ENCODE measurements at places on chromosomes 1 and 21.
A peak's percentile ranks its signal among the peaks of the same experiment; 100 is the strongest.

DNA sequence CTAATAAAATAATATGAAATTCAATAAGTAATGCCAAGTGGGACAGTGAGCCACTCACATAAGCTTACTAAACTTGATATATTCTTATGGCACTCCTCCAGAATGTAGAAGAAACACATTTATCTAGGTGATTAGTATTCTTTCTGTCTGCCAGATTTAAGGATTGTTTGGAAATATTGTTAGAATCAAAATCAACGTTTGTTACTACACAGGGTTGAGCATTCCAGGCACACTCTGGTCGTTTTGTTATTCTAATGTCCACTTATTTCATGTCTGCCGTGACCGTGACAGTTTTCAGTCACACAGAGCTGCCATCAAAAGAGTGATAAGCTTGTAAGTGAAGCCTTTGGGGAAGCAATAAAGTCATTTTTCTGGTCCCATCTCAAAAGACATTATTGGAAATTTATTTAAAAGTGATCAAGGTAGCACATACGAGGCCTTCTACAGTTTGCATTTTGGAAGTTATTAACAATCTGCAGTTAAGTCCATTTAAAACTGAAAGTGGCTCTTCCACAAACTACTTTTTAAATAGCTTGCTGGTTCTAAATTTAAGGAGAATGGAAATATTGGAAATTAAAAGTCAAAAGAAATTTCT lies 38.0 kb downstream of the NFIA start:
- DNase-seq: no peak

DNA sequence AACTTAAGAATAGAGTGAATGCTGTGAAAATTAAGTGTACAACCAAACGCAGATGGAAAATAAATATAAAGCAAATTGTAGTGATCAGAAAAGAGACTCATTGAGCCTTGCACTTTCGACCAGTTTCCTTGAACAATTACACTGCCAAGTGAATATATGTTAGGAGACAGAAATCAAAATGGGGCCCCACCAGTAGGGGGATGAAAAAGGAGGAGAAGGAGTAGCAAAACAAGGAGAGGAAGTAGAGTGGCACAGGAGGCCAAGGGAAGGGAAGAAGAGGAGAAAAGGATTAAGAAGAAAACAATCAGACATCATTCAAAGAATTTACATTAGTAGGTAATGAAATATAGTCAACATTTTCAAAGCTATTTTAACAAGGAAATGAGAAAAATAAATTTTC lies 1770.6 kb downstream of the PLA2G4A start:
- no peak for DNase-seq

DNA sequence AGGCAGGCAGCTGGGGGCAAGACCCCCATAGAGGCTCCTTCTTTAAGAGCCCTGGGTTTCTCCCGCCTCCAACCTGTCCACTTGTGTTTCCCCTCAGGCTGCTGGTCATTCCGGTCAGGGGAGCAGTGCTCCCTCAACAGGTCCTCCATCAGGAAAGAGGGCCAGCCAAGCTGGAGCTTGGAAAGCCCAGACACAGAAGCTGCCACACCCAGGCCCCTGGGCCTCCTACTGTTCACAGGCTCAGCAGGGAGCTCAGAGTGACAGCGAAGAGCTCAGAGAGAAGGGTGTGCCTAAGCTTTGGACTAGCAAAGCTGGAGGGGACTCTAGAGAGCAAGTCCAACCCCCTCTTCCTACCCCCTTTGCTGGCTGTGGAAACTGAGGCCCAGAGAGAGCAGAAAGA lies 10.3 kb upstream of the CDCP2 start:
- DNase-seq: no peak

GRCh38 chr1:45640293-45640692 lies 16.4 kb upstream of the CCDC17 start:
- no peak for DNase-seq

- no peak for DNase-seq
Measured at GRCh38 chr1:156371553-156372264, 2.7 kb downstream of the RHBG start.

DNA sequence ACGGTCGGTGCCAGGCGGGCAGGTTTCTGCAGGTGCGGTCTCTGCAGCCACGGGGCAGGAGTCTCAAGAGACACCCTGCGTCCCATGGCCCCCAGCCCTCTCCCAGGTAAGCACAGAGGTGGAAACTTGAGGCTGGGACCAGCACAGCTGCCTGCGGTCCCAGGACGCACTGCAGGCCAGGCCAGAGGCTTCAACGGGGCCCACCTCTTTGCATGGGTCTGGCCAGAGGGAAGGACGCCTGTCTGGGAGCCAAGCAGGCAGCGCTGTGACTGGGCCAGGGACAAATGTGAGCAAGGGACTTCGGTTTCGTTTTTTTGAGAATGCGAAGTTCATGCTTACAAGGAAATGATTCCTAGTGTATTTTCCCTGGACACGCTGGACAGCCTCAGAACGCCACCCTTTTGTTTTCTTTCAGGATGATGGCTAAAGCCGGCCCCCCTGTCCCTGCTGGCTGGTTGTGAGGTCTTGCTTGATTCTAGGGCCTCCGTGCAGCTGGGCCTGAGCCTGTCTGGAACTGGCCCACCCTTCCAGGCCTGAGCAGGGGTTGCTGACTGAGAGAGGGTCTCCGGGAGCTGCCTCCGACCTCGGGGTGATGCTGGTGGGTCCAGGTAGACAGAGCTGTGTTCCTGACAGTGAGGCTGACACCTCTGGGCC lies 38.3 kb downstream of the MORN1 start:
- DNase-seq: no peak

- peak; percentile 19 for DNase-seq
Measured at GRCh38 chr1:201703621-201704438, 125.1 kb upstream of the IPO9 start.

DNA sequence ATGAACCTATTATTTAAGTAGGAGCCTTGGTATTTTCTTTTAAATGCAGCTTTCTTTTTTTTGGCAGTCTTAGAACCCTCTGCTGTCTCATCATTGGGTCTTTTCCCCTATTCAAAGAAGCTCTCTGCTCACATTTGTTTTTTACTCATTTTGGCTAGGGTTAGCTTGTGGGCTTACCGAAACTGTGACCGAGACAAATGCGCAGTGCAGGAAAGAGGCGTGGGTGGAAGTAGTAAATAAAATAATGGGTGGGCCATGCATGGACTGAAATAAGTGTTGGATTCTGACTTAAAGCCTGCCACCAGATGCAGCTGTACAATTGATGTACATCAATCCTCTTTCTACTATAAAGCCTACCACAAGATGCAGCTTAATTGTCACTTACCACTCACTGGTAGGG lies 14.7 kb downstream of the XPR1 start:
- no peak for DNase-seq

- DNase-seq: no peak
Measured at GRCh38 chr1:160954158-160955104, at the start of gene ITLN2. Gene ITLN2 (minus strand): TSS chr1:160954809. CDS start chr1:160954741, 68 bp downstream.

GRCh38 chr1:25099343-25099951 lies 132.9 kb downstream of the SYF2 start:
- no peak for DNase-seq

- no peak for DNase-seq
Measured at GRCh38 chr21:34528131-34528561, 16.1 kb upstream of the KCNE1 start.

- no peak for DNase-seq
Measured at GRCh38 chr21:46604975-46605766, at the start of gene S100B. Gene S100B (minus strand): TSS chr21:46605082. CDS start chr21:46602415, 2,667 bp downstream.

GRCh38 chr21:37425001-37425400 lies 58.4 kb downstream of the DYRK1A start:
- DNase-seq: no peak

DNA sequence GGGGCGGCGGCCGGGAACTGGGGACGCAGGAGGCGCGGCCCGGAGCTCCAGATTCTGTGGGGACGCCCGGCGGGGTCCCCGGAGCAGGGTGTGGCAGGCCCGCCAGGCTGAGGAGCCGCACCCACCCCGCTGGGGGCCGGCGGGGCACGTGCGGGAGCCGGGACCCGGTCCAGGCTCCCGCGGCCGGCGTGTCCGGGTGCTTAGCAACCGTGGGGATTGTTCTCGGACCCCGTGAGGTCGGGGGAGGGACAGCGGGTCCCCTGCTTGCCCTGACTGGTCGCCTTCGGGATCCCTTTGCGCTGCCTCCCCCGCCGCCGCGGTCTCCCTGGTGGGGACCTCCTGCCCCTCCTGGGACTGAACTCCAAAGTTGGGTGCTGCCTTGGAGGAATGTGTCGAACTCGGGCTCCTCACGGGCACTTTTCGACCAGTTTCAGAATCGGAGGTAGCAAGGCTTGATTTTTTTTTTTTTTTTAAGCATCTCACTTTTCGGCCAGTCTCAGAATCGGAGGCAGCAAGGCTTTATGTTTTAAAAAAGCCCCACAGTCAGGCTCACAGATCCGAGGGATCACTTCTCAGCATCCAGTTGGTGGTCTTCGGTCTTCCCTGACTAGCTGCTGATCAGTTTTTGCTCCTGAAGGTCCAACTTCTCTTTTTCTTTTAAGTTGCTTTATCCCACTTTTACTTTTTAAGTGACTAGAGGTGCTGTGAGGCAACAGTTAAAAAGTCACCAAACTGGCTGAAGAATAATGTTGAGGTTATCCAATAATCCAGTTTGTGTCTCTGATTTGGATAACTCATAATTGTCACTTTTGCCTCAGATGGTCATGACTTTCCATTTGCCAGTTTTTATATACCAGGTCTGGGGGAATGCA lies 648 bp downstream of the FAM76A start:
- DNase-seq: no peak

DNA sequence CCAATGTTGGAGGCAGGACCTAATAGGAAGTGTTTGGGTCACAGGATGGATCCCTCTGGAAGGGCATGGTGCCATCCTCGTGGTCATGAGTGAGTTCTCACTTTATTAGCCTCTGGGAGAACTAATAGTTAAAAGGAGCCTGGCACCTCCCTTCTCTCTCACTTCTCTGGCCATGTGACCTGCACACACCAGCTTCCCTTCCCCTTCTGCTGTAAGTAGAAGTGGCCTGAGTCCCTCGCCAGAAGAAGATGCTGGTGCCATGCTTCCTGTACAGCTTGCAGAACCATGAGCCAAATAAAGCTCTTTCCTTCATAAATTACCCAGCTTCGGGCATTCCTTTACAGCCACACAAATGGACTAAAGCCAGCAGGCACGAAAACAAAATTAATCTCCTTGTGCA lies 23.6 kb downstream of the ACOT7 start:
- DNase-seq: no peak

Measured in activated naive CD4-positive, alpha-beta T cell (primary cell).